ENCODE measurements at places on chromosomes 2 and 18.

GRCh38 chr2:232986155-232986554 lies 26.9 kb downstream of the NGEF start:
- DNase-seq: no peak

- DNase-seq: no peak
These were observed 23.6 kb downstream of the QPCT start for GRCh38 chr2:37367984-37368383.

DNA sequence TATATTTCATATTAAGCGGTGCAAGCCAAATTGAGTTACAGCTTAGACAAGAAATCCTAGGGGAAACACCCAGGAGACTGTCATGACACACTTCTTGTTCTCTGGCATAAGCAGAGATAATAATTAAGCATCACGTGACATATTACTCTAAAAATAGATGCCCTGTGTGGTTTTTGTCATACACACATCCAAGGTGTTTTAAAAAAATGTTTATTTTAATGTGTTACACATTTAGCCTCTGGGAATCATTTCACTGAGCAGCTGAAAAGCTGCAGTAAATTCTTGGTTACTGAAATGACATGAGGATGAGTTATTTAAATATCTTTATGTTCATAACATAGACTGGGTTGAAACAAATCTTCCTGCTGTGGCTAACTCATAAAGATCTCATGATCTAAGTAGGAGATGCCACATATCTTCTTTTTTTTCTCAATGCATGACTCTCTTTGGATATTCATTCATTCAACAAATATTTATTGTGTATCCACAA lies 38.0 kb upstream of the ERMN start:
- no peak for DNase-seq

GRCh38 chr2:160039166-160039903 lies 23.1 kb downstream of the PLA2R1 start:
- no peak for DNase-seq

DNA sequence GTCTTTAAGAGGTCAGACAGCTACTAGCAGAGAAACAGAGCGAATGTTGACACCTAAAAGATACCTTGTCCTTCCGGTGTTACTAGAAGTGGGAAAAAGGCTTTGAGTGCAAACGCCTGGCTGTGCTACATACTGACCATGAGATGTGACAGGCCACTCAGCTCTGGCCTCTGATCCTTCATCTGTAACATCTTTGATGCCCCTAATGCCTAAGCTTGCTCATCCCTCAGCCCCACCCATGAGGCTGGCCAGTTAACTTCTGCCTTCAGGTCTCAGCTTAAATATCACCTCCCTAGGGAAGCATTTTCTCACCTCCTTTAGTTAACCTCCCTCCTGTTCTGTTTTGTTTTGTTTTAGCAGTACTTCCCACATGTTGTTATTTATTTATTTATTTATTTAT lies 15.9 kb downstream of the EPAS1 start:
- no peak for DNase-seq

- DNase-seq: no peak
These were observed 232.8 kb downstream of the GLI2 start for GRCh38 chr2:120968307-120969015.

GRCh38 chr18:75754433-75754832 lies 326.9 kb upstream of the SMIM21 start:
- DNase-seq: no peak

DNA sequence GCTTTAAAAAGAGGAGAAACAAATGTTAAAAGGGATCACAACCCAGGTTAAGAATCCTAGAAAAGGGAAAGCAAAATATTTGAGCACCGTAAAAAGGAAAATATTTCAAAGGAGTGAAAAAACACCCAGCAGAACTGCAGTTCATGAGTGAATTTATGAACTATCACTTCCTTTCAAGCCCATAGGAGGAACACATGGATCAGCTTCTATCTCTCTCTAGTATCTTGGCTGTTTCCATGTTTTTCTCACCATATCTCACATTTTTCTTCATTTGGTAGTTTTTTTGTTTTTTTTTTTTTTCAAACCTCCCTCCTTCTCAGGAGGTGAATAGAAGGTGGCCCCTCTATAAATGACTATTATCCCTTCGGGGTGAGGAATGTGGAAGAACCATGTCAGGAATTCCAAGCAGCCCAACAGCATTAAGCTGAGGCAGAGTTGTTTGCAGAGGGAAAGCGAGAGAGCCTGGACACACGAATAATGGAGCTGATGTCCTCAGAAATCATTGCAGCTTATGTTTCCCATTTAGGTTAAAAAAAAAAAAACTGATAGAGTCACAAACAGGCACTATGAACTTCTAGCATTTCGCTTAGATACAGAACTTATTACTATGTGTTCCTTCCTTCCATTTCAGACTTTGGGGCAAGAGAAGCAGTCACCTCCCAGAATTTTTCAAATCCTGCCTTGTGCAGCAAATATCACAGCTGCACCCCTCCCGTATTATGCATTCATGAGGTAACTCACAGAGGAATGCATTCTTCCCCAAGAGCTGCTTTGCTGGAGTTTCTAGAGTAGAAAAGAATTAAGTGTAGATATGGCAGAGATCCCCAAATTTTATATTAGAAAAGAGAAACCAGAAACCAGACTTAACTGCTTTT lies 315.6 kb downstream of the IRS1 start:
- DNase-seq: no peak

GRCh38 chr18:6773777-6774176 lies 44.3 kb downstream of the ARHGAP28 start:
- DNase-seq: no peak

GRCh38 chr18:59950215-59950944 lies 50.6 kb downstream of the PMAIP1 start:
- DNase-seq: no peak

GRCh38 chr2:60353406-60353800 lies 200.1 kb downstream of the BCL11A start:
- no peak for DNase-seq

DNA sequence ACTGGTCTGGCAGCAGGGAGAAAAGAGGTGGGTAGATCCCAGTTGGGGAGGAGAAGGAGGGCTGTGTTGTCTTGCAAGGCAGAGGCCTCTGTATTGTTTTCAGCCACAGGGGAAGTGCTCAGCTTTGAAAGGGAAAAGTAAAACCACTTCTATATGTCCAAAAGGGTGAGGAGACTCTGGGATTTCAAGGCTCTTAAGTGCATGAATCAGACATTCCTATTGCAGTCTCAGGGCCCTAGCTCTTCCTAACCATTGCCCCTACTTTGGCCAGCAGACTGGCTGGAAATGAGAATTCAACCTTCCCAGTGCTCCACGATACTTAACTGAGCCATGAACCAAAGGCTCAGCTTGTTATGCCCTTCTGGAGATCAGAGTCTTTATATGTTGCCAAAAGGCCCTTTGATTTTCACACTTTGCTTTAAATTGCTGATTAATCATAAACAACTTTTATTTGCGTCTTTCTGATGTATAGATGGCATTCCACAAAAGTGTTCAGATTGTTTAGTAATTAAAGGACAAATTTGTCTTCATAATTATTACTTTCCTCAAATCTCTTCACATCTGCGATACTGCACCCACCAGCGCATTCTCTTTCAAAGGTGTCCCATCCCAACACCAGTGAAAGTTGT lies 313.8 kb upstream of the MMADHC start:
- no peak for DNase-seq

- no peak for DNase-seq
These were observed 84.9 kb downstream of the BCL11A start for GRCh38 chr2:60468382-60469085.

Measured in esophagus squamous epithelium (tissue), 5 donors.